ENCODE measurements at places on chromosomes 5 and 9.

DNA sequence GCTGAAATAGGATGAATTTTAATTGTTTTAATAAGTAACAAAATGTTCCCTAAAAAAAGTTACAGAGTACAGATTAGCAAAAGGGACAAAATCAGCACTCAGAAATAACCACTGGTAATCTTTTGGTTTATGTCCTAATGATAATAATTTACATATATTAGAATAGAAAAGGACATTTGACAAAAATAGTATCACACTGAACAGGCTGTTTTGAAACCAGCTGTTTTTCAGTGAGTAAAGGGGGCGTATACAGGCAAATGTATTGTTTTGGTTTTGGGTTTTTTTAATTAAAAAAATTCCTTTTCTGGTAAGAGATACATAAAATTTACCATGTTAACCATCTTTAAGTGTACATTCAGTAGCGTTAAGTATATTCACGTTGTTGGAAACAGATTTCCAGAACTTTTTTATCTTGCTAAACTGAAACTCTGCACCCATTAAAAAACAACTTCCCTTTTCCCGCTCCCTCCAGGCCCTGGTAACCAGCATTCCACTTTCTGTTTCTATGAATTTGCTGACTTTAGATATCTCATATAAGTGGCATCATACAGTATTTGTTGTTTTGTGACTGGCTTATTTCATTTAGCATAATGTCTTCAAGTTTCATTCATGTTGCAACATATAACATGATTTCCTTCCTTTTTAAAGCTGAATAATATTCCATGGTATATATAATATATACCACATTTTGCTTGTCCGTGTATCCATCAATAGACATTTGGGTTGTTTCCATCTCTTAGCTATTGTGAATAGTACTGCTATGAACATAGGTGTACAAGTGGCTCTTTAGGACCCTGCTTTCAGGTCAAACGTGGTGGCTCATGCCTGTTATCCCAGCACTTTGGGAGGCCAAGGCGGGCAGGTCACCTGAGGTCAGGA is 20.6 kb upstream of the LARP1 start:
- no peak for DNase-seq

DNA sequence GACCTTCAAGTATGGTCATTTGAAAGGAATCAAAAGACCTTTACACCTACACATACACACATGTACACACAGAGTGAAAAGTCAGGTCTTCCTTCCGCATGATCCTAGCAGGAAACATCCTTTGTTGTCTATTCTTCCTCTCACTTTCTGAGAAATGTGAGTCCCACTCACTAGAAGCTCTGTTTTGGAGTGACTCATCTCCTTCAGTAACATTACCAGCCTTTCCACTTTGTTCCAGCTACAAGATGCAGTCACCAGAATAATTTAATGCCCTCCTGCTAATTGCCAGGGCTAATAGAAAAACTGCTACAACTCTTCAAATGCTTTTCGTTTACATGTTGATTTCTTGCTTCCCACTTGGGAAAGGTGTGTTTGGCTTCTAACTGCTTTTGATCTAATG is 417.3 kb downstream of the RASEF start:
- no peak for DNase-seq

DNA sequence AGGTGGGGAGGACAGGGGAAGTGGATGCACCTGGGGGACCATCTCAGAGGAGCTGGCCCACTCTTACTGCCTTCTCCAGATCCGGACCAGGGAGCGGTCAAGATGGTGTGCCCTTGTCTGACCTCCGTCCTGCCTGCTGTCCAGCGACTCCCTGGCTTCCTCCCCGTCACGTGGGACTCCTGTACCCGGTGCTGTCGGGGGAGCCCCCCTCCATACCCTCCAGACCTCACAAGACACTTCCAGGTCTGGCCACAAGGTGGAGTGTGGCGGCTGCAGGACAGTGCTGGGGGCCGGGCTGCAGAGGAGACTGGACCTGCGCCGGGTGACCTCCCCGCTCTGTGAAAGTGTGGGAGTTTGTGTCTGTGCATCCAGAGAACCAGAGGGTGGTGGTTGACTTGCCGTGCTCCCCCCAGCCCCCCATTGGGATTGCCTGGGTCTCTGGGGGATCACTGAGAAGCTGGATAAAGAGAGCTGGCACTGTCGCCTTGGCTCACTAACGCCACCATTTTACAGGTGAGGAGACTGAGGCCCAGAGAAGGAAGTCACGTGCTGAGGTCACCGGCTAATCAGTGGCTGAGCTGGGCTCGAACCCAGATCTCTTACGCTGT is 1.9 kb upstream of the CRB2 start:
- DNase-seq: peak; percentile 90

- no peak for DNase-seq
These were observed 183.2 kb upstream of the TBC1D2 start for GRCh38 chr9:98438666-98439065.

- DNase-seq: no peak
These were observed 37.0 kb downstream of the IRX4 start for GRCh38 chr5:1845696-1846095.

GRCh38 chr5:2751592-2752021 is at the start of gene IRX2:
Gene IRX2, minus strand, starts transcription at chr5:2751677. Its CDS starts 264 bp downstream, at chr5:2751413.
- DNase-seq: peak; percentile 91

- DNase-seq: no peak
These were observed 12.3 kb downstream of the PSIP1 start for GRCh38 chr9:15498246-15498995.

- DNase-seq: no peak
These were observed 38.9 kb downstream of the DNAJC21 start for GRCh38 chr5:34968258-34968657.

DNA sequence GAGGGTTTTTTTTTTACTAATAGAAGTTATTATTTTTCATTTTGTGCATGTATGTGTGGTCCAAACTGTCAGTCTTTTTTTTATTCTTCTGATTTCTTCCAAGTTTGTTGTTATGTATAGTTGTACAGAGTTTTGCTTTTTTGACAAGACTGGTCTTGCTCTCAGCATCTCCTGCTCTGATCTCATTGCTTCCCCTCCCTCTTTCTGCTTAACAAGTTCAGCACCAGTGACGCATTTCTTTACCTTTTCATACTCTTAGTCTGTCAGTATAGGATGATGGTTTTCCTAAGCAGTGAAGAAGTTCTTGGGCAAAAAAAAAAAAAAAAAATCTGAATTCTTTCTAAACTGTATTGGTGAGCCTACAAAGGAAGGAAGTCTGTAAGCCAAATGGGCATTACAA is 135.1 kb downstream of the CD180 start:
- DNase-seq: no peak
